Pancreas (tissue), 10 donors: ENCODE measurements at places on chromosomes 13 and 19. TPM values are rescaled to one million over a fixed set of nuclear protein-coding genes. Genes with fewer than 3 reads are reported as not detected.

Gene GPR4
- polyA plus RNA-seq, result 3.0 TPM

GRCh38 chr13:72397265-72397664 lies 330.2 kb downstream of the MZT1 start:
- no peaks in the 10 kb centered on the region for H3K4me1 ChIP-seq
- no peak overlapping the region for H3K27ac ChIP-seq
- no peaks in the 10 kb centered on the region for H3K36me3 ChIP-seq
- no peak overlapping the region for H3K4me3 ChIP-seq
- DNase-seq, result no peak

DNA sequence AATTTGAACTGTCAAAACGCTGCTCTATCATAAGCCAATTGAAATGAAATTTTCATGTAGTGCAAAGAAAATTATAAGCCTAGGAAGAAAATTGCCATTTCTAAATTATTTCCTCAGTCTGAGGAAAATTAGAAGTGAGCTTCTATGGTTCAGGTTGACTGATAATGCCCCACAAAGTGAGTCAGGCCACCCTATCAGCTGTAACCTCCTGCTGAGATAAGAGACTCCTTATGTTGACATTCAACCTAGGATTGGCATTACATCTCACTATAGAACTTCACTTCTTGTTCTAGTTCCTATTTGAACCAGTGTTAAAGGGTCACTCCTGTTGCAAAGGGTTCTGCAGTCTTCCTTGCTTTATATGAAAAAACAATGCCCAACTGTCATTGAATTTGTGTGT lies 32.6 kb upstream of the RFC3 start:
- H3K4me3 ChIP-seq, result no peak overlapping the region
- H3K4me1 ChIP-seq, result no peaks in the 10 kb centered on the region
- H3K36me3 ChIP-seq, result no peaks in the 10 kb centered on the region
- DNase-seq, result no peak

DNA sequence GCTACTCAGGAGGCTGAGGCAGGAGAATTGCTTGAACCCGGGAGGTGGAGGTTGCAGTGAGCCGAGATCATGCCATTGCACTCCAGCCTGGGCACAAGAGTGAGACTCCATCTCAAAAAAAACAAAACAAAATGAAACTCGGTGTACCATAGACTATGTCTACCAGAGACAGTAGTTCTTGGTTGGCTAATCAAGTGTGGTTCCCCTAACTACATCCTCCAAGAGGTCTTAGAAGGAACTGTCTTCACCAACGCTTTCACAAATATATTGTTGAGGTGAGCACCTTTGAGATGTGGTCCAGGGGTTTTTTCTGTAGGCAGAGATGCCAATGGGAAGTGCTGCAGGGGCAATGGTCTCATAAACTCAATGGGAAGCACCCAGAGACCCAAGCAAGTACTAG lies 48.0 kb downstream of the RFC3 start:
- H3K36me3 ChIP-seq, result no peaks in the 10 kb centered on the region
- no peak overlapping the region for H3K4me3 ChIP-seq
- DNase-seq, result no peak
- H3K27me3 ChIP-seq, result no peaks in the 10 kb centered on the region

GRCh38 chr13:110368408-110368807 lies 61.3 kb downstream of the COL4A2 start:
- H3K27me3 ChIP-seq, result no peaks in the 10 kb centered on the region
- no peaks in the 10 kb centered on the region for H3K36me3 ChIP-seq
- DNase-seq, result no peak
- no peak overlapping the region for H3K4me3 ChIP-seq
- no peak overlapping the region for H3K27ac ChIP-seq

DNA sequence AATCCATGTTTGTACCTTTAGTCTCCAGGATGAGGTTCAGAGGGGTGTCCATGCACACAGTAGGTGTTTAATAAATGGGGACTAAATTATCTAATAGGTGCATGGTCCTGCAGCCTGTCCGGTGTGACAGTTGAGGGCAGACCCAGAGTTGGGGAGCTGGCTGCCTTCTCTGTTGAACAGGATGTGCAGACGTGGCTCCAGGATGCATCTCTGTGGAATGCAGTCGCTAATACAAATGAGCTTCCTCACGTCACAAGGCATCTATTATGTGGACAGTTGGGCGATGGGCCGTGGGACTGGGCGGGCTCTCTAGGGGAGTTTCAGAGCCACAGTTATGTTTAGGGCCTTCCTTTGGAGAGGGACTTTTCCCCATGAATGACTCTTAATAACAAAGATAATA lies 71.0 kb downstream of the SIPA1L3 start:
- H3K4me3 ChIP-seq, result no peak overlapping the region
- H3K27me3 ChIP-seq, result no peaks in the 10 kb centered on the region
- no peak for DNase-seq

DNA sequence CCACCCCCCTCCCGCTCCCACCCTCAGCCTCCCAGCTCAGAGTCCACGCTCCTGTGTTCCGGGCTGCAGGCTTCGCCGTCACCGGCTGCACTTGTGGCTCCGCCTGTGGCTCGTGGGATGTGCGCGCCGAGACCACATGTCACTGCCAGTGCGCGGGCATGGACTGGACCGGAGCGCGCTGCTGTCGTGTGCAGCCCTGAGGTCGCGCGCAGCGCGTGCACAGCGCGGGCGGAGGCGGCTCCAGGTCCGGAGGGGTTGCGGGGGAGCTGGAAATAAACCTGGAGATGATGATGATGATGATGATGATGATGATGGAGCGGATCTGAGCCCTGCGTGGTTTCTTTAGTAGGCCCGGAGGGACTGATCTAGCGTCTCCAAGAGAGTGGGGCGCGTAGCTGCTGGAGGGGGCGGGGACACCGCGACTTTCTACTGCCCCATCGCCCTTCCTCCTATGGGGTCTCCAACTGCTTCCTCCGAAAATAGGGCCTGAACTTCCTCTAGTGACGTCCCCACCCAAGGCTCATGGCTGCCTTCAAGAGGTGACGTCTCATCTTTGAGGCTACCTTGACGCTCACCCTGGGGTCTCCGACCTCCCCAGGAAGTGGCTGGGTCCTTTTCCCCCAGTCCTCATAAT lies 1.4 kb downstream of the RETN start:
- H3K27ac ChIP-seq, result no peak overlapping the region
- H3K27me3 ChIP-seq, result no peaks in the 10 kb centered on the region
- no peaks in the 10 kb centered on the region for H3K4me1 ChIP-seq
- no peak for DNase-seq
